CD4-positive, alpha-beta T cell treated with Interleukin-15 for 4 hours (primary cell): ENCODE measurements at places on chromosomes 3 and 15.

DNA sequence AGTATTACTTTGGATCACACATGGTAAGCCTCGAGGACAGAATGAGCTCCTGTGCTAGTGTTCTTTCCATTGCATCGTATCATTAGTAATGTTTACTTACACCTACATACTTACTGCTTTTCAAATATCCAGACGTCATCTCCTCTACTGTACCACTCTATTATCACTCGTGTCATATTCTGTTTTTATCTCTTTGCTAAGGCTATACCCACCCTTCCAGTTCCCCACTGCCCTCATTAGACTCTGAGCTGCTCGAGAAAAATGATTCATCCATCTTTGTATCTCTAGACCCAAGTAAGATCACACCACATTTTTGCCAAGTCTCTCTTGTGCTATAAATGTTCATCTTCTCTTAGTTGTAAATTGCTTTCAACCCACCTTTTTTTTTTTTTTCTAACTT is 245.7 kb downstream of the TIGIT start:
- DNase-seq, result no peak

GRCh38 chr3:48543271-48543866 is 13.2 kb downstream of the PFKFB4 start:
- no peak for DNase-seq

- no peak for DNase-seq
Measured at GRCh38 chr3:52468336-52468735, 12.9 kb downstream of the NISCH start.

- no peak for DNase-seq
Measured at GRCh38 chr3:178384321-178385230, 151.7 kb upstream of the KCNMB2 start.

- no peak for DNase-seq
Measured at GRCh38 chr3:49124991-49125670, 4.5 kb upstream of the USP19 start.

GRCh38 chr3:34863485-34863884 is 775.8 kb upstream of the ARPP21 start:
- no peak for DNase-seq
